T-helper 22 cell (primary cell): ENCODE measurements at places on chromosomes 7 and 10.

DNA sequence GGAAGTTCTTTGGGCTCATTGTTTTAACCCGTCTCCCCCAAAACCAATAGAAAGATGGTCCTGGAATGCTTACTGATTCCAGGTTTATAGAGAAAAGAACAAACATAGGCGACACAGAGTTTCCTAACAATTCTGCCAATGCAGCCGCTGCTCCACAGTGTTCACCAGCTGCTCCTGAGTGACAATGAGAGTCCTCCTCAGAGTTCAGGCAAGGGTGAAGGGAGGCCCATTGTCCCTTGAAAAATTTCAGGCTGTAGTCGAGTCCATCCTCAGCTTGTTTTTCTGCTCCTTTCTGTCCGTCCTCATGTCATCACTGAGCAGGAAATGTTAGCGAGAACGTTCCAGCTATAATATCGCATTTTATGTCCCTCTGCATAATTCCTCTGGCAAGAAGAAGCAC, 537.6 kb downstream of the TCERG1L start:
- DNase-seq = no peak

DNA sequence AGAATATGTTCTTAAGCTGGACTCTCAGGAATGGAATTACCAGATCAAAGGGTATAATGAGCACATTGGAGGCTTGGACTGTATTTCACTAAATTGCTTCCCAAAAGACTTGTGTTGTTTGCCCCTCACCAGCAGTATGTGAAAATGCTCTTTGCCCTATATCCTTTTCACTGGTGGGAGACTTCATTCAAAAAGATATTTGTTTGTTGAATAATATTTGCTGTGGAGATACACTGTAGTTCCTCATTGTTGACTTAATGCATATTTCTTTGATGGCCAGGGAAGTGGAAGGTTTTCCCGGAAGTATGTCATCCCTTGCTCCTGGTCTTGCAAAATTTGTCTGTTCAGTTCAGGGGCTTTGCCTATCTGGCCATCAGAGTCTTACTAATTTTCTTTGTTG, 19.4 kb downstream of the GSTO2 start:
- no peak for DNase-seq

GRCh38 chr7:136513744-136514143, 354.7 kb upstream of the CHRM2 start:
- no peak for DNase-seq

- DNase-seq = no peak
Observed at GRCh38 chr7:13979671-13980435, 9.6 kb downstream of the ETV1 start.

GRCh38 chr7:147556317-147556716, 1034.2 kb upstream of the C7orf33 start:
- no peak for DNase-seq

GRCh38 chr10:106436123-106436715, 728.3 kb downstream of the SORCS1 start:
- DNase-seq = no peak

- no peak for DNase-seq
Observed at GRCh38 chr7:6409944-6410693, 37.6 kb downstream of the DAGLB start.

GRCh38 chr7:5625938-5626337, 155.5 kb downstream of the RNF216 start:
- no peak for DNase-seq

- DNase-seq = no peak
Observed at GRCh38 chr7:2173189-2173827, 59.4 kb downstream of the MAD1L1 start.

GRCh38 chr7:97089771-97090170, 27.7 kb upstream of the SDHAF3 start:
- no peak for DNase-seq

- DNase-seq = no peak
Observed at GRCh38 chr7:80649011-80649410, 10.6 kb downstream of the CD36 start.

- DNase-seq = no peak
Observed at GRCh38 chr10:75497997-75498883, 66.8 kb downstream of the LRMDA start.

GRCh38 chr7:15566476-15566875, 4.7 kb upstream of the AGMO start:
- no peak for DNase-seq

GRCh38 chr10:130108934-130109604, 1.6 kb downstream of the C10orf143 start:
- no peak for DNase-seq
